Panc1 (cell line): ENCODE measurements at places on chromosomes 3 and 15. TPM values are rescaled to one million over a fixed set of nuclear protein-coding genes. Genes with fewer than 3 reads are reported as not detected.

- no peak overlapping the region for H3K4me3 ChIP-seq
- no peaks in the 10 kb centered on the region for H3K27me3 ChIP-seq
- H3K27ac ChIP-seq: no peak overlapping the region
- DNase-seq: no peak
- no peaks in the 10 kb centered on the region for H3K36me3 ChIP-seq
- peaks cover 4% of the 10 kb centered on the region; the same call in 1 of the 2 replicates for H3K4me1 ChIP-seq
Observed at GRCh38 chr15:65399997-65400396, 22.2 kb upstream of the IGDCC3 start.

DNA sequence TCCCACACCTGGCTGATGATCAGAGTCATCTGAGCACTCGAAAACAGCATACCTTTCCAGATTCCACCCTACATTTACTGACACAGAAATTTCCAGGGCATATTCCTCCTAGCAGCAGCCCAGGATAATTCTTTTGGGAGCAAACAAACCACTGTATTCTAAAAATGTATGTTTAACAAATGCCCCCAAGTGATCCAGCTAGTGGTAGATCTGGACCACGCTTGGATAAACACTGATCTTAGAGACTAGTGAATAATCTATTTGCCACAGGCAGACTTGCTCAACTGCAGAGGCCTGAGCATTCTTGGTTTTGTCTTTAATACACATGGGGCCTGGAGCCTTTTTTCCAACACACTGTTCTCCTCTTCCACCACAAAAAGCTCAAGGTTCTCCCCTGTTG lies 89.6 kb downstream of the TM4SF4 start:
- peaks cover 95% of the 10 kb centered on the region for H3K4me1 ChIP-seq
- no peaks in the 10 kb centered on the region for H3K27me3 ChIP-seq
- H3K36me3 ChIP-seq: peaks cover 8% of the 10 kb centered on the region; the same call in 1 of the 2 replicates

DNA sequence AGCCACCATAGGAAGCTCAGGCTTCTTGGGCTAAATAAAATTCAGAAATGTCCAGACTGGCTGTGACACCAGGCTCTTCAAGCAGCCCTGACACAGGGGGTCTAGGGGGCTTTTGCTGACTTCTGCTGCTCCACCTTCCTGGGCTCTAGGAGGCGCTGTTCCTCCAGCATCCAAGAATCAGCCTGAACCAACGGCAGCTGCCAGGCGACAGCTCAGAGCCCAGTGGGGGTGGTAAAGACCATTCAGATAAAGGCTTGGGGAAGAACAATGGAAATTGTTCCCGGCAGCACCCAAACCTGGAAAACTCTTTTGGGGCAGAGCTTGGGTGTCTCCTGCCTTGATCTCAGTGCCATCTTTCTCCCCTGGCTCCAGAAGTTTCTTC lies 21.6 kb upstream of the PSTPIP1 start:
- no peak overlapping the region for H3K4me3 ChIP-seq
- no peaks in the 10 kb centered on the region for H3K4me1 ChIP-seq
- peaks cover 7% of the 10 kb centered on the region; the same call in 1 of the 2 replicates for H3K27me3 ChIP-seq
- no peaks in the 10 kb centered on the region for H3K36me3 ChIP-seq
- no peak overlapping the region for H3K27ac ChIP-seq
- DNase-seq: peak; percentile 15

GRCh38 chr15:73683777-73684580 lies at the start of gene CD276:
Gene CD276, plus strand, starts transcription at chr15:73684383. Its CDS starts 15,257 bp downstream, at chr15:73699640.
- DNase-seq: no peak
- H3K4me1 ChIP-seq: peaks cover 19% of the 10 kb centered on the region
- no peaks in the 10 kb centered on the region for H3K36me3 ChIP-seq
- H3K4me3 ChIP-seq: peak within 1 kb of the TSS; percentile 87
- H3K27me3 ChIP-seq: no peaks in the 10 kb centered on the region
- peak within 1 kb of the TSS; percentile 90 for H3K27ac ChIP-seq

DNA sequence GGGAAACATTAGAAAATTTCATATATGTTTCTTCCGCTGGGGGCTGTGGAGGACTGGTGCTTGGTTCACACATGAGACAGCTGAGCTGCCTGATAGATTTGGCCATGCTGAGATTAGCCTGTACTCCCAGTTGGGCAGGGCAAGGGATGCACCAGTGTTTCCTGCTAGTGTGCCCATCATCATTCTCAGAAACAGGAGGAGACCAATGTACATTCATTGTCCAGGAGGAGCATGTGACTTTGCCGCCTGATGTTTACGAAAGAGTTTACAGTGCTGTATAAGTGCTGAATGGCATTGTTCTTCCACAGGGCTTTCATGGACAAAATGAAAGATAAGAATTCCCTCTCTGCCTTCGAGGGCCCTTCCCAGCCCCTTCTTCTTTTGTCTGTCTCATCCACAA lies 311.1 kb upstream of the THBS1 start:
- DNase-seq: no peak
- H3K36me3 ChIP-seq: no peaks in the 10 kb centered on the region
- H3K4me1 ChIP-seq: peaks cover 10% of the 10 kb centered on the region; the same call in 1 of the 2 replicates
- no peak overlapping the region for H3K4me3 ChIP-seq
- H3K27ac ChIP-seq: no peak overlapping the region

DNA sequence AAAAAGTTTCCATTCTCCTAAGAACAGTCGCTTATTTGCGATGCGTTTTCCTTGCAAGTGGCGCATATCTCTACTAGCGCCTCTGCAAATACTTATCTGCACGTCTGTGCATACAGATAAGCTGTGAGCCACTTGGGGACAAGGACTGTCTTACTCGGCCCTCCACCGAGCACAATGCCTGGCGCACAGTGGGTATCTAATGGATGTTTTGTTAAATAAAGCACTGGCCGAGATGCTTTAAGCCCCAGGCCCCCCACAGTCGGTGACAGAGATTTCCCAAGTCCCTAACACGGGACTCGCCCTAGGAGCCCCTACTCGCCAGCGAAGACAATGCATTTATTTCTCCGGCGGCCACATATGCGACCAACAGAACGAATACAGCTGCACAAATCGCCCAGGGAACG lies 503 bp downstream of the HLTF start:
- DNase-seq: peak; percentile 30
- H3K27me3 ChIP-seq: no peaks in the 10 kb centered on the region
- H3K4me3 ChIP-seq: peak overlapping the region; percentile 69
- H3K36me3 ChIP-seq: peaks cover 9% of the 10 kb centered on the region

DNA sequence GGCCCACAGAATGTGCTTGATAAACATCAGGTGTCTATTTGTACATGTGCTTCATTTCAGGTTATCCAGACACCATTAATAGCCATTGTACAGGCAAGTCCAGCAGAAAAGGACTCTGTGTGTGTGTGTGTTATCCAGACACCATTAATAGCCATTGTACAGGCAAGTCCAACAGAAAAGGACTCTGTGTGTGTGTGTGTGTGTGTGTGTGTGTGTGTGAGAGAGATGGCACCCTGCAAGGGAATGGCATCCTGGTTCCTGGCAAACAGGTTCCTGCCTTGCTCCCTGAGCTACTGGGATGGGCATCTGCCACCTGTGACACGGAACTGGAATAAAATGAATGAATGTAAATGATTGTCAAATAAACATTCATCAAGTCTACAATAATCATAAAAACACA lies 11.7 kb downstream of the SUCLG2 start:
- H3K4me1 ChIP-seq: peaks cover 11% of the 10 kb centered on the region
- H3K4me3 ChIP-seq: no peak overlapping the region
- H3K36me3 ChIP-seq: 0 out of 2 replicates have a peak, but pooled peaks cover 2% of the 10 kb centered on the region
- DNase-seq: no peak
- no peaks in the 10 kb centered on the region for H3K27me3 ChIP-seq
- no peak overlapping the region for H3K27ac ChIP-seq

GRCh38 chr3:125061170-125061569 lies 5.4 kb upstream of the HEG1 start:
- peak overlapping the region; percentile 97 for H3K27ac ChIP-seq
- H3K4me1 ChIP-seq: peaks cover 68% of the 10 kb centered on the region
- DNase-seq: no peak
- H3K27me3 ChIP-seq: no peaks in the 10 kb centered on the region
- H3K4me3 ChIP-seq: no peak overlapping the region

DNA sequence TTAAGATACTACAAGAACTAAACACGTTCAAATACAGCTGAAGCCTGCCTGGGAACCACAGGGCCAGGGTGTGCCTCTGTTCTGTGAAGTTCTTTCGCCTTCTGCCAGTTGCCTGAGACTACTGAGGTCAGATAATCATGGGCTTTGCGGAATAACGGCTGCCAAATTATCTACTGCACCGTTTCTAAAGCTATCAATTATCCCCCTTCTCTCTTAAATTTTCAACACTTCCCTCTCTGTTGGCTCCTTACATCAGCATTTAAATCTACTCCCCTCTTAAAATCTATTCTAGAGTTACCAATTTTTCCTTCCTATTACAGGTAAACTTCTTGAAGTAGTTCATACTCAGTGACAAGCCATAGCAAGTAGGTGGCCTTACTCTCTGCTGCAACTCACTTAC lies 6.2 kb upstream of the NEO1 start:
- H3K27ac ChIP-seq: no peak overlapping the region
- no peak overlapping the region for H3K4me3 ChIP-seq
- DNase-seq: no peak
- H3K36me3 ChIP-seq: 0 out of 2 replicates have a peak, but pooled peaks cover 3% of the 10 kb centered on the region
- peaks cover 2% of the 10 kb centered on the region for H3K4me1 ChIP-seq
- H3K27me3 ChIP-seq: peaks cover 31% of the 10 kb centered on the region

GRCh38 chr3:114863848-114864247 lies 283.2 kb downstream of the ZBTB20 start:
- H3K4me3 ChIP-seq: no peak overlapping the region
- no peak for DNase-seq
- H3K4me1 ChIP-seq: no peaks in the 10 kb centered on the region
- H3K36me3 ChIP-seq: no peaks in the 10 kb centered on the region
- H3K27ac ChIP-seq: no peak overlapping the region

GRCh38 chr3:31408720-31409119 lies 124.0 kb upstream of the STT3B start:
- H3K27me3 ChIP-seq: no peaks in the 10 kb centered on the region; the same call in 1 of the 2 replicates
- H3K27ac ChIP-seq: no peak overlapping the region
- DNase-seq: no peak
- no peaks in the 10 kb centered on the region for H3K4me1 ChIP-seq
- no peaks in the 10 kb centered on the region for H3K36me3 ChIP-seq
- no peak overlapping the region for H3K4me3 ChIP-seq

DNA sequence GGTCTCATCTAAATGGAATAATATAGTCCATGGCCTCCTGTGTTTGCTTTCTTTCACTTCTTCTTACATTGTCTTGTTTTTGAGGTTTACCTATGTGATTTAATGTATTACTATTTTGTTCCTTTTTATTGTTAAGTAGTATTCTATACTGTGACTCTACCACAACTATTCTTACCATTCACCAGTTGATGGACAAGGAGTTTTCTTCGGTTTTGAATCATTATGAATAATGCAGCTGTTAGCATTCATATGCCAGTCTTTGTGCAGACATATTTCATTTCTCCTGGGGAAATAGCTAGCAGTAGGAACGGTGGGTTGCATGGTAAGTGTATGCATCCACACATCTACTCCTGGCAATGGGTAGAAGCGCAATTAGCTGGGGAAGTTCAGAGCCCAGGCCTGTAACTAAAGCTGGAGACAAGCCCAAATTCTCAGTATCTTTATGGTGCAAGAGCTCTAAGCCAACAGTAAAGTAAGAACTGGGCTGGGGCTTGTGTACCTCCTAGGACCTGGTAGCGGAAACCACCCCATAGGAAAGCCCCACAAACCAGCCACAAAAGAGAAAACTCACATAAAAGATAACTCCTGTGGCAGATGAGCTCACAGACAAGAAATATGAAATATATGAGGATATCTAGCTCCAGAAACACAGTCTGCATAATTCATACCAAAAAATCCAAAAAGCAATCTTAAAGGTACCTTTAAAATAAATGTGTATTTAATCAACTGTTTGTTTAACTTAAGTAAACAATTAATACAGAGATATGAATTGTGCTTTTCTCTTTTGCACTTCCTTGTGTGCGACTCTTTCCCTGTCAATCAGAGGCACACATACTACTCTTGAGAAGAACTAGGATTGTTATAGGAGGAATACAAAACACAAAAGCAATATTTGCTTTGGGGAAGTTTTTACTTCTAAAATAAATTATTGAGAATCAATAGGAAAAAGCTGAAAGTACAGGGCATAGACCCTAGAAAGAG lies 2.7 kb upstream of the CSTA start:
- H3K27me3 ChIP-seq: no peaks in the 10 kb centered on the region; the same call in 1 of the 2 replicates
- no peaks in the 10 kb centered on the region for H3K36me3 ChIP-seq
- no peak for DNase-seq
- no peak overlapping the region for H3K4me3 ChIP-seq
- H3K4me1 ChIP-seq: no peaks in the 10 kb centered on the region

DNA sequence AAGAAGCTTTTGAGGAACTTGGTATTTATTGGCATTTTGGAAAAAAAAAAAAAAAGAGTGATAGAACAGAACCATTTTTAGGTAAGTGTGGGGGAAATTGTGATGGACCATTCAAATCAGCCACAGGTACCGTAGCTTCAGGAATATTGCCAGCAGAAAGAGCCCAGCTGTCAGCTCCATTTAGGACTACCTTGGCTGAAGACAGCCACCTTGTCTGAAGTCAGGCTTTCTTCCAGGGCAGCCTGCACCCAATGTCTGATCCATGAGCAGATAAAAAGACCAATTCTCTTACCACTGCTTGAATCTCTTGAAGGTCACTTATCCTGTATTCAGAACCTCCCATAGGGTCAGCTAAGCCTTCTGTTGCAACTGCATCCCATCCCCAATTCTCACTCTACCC lies 37.6 kb downstream of the SLCO3A1 start:
- no peaks in the 10 kb centered on the region for H3K27me3 ChIP-seq
- no peak overlapping the region for H3K4me3 ChIP-seq
- DNase-seq: no peak
- peaks cover 4% of the 10 kb centered on the region for H3K4me1 ChIP-seq
- no peaks in the 10 kb centered on the region for H3K36me3 ChIP-seq

- no peak overlapping the region for H3K27ac ChIP-seq
- H3K4me1 ChIP-seq: peaks cover 16% of the 10 kb centered on the region
- H3K27me3 ChIP-seq: no peaks in the 10 kb centered on the region
- H3K36me3 ChIP-seq: no peaks in the 10 kb centered on the region
- no peak for DNase-seq
- no peak overlapping the region for H3K4me3 ChIP-seq
Observed at GRCh38 chr3:51980253-51980652, 3.1 kb upstream of the ACY1 start.

GRCh38 chr3:192090586-192090985 lies 629.6 kb downstream of the PYDC2 start:
- H3K27ac ChIP-seq: no peak overlapping the region
- H3K4me3 ChIP-seq: no peak overlapping the region
- no peaks in the 10 kb centered on the region for H3K4me1 ChIP-seq
- no peaks in the 10 kb centered on the region for H3K36me3 ChIP-seq
- H3K27me3 ChIP-seq: no peaks in the 10 kb centered on the region

DNA sequence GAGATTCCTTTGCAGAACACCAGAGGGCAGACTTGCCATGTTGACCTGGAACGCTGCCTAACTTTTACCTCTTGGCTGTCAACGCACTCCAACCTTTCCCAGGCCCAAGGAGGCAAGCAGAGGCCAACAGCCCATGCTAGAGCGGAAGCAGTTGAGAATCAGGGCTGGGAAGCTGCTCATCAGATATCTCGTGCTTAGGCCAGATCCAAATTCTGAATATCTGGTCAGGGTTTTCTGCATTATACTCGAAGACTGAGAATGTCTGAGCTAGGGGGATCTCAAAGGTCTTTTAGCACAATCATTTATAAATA lies 2.5 kb downstream of the XIRP1 start:
- no peaks in the 10 kb centered on the region for H3K36me3 ChIP-seq
- H3K4me3 ChIP-seq: no peak overlapping the region
- no peak for DNase-seq
- no peaks in the 10 kb centered on the region for H3K27me3 ChIP-seq
- no peak overlapping the region for H3K27ac ChIP-seq

- no peak overlapping the region for H3K4me3 ChIP-seq
- H3K27me3 ChIP-seq: no peaks in the 10 kb centered on the region
- H3K4me1 ChIP-seq: no peaks in the 10 kb centered on the region
- no peak overlapping the region for H3K27ac ChIP-seq
- no peaks in the 10 kb centered on the region for H3K36me3 ChIP-seq
- no peak for DNase-seq
Observed at GRCh38 chr3:67171841-67172240, 173.7 kb downstream of the KBTBD8 start.

The INSYN1 gene
- 2.6 TPM for total RNA-seq

The EPHB1 gene
- 0.46 TPM for total RNA-seq

The ANKRD34C gene
- not detected for total RNA-seq

The SSUH2 gene
- not detected for total RNA-seq

The CKMT1A gene
- total RNA-seq: 4.6 TPM

The ACKR4 gene
- total RNA-seq: not detected
